ENCODE measurements at places on chromosomes 2 and 18.

DNA sequence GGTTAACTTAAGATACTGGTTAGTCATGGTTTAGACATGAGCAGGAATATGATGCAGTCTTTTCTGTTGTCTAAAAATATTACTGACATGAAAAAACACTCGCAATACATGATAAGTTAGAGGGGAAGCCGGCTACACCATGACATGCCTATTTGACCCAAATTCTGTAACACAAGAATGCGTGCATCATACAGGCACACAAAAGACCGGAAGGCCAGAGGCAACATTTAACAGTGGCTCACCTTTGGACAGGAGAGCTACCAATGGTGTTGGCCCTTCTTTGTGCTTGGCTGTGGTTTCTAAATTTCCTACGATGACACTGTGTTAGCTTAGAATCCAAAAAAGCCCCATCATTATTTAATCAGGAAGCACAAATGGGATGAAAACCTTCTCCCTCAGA is 4.1 kb downstream of the PARD6G start:
- no peak for DNase-seq

- no peak for DNase-seq
Observed at GRCh38 chr2:3467654-3468053, 51.7 kb downstream of the ADI1 start.

DNA sequence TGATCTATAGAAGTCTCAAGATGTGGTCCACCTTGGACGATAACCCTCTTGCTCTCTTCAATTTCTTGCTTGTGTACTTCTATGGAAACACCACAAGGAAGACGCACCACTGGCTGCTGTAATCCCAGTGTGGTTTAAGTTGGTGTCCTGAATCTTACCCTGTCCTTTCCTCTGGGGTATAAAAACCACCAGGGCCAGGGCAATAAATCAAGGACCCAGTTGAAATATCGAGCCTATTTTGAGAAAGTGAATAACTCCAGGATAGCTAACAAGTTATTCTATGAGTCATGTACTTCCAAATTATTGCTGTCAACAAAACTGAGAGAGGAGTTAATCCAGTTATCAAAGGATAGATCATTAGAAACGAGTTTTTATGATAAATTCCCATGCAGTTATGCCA is 137.0 kb downstream of the RND3 start:
- peak; percentile 41 for DNase-seq

GRCh38 chr18:72826736-72827135 is 41.1 kb downstream of the NETO1 start:
- no peak for DNase-seq

- DNase-seq: peak; percentile 98
Observed at GRCh38 chr2:216492597-216493333, 5.9 kb upstream of the RPL37A start.

GRCh38 chr2:9657083-9657482 is 26.3 kb upstream of the YWHAQ start:
- DNase-seq: no peak

GRCh38 chr2:19894134-19894792 is 7.5 kb downstream of the TTC32 start:
- DNase-seq: no peak

- no peak for DNase-seq
Observed at GRCh38 chr18:50937183-50937582, 30.7 kb upstream of the ELAC1 start.

DNA sequence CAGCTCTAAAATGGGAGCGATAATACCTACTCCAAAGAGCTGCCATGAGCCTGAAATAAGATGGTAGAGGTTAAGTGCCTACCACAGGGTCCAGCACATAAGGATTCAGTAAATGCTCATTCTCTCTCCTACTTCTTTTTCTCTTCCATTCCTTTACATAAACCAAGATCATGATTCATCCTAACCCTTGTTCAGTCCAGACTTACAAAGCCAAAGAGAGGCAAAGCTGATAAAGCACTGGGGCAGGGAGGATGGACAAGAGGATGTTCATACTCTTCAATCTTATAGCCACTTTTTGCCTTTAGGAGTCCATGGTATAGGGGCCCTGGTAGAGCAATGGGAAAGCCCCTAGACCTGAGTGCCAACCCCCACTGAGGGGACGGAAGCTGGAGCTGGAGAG is 75.6 kb upstream of the PKDCC start:
- DNase-seq: no peak

- no peak for DNase-seq
Observed at GRCh38 chr2:225073198-225073597, 30.9 kb upstream of the DOCK10 start.

GRCh38 chr2:241546771-241547498 is 11.6 kb upstream of the BOK start:
- peak; percentile 98 for DNase-seq

DNA sequence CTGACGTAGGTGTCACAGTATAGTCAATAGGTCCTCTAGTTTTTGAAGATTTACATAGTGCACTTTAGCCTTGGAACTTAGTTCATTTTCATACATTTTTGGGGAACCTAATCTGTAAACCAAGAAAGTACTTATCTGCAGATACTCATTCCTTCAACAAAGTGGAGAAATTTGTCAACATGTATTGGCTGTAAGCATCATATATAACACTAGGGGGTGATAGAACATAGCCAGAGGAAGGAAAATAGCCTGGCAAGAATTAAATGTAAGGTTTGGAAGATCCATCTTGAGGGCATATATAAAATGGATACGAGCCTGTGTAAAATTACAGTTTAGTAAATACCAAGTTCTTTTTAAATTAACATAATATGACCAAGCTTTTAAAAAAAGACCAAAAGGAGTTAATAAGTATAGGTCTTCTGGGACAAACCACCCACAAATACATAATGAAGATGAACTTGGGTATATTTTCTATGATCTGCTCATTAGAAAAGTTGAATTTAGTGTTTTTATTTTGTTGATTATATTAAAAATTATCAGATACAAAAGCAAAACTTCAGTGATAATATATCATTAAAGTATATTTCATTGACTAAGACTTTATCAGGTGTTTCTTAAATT is 18.2 kb downstream of the RPL37A start:
- DNase-seq: peak; percentile 49

DNA sequence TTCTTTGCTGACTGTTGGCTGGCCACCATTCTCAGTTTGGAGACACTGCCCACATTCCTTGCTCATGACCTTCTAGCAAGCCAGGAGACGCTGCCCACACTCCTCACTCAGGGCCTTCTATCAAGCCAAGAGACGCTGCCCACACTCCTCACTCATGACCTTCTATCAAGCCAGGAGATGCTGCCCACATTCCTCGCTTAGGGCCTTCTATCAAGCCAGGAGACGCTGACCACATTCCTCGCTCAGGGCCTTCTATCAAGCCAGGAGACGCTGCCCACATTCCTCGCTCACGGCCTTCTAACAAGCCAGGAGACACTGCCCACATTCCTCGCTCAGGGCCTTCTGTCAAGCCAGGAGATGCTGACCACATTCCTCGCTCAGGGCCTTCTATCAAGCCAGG is 131.3 kb upstream of the CBLN2 start:
- peak; percentile 0 for DNase-seq

DNA sequence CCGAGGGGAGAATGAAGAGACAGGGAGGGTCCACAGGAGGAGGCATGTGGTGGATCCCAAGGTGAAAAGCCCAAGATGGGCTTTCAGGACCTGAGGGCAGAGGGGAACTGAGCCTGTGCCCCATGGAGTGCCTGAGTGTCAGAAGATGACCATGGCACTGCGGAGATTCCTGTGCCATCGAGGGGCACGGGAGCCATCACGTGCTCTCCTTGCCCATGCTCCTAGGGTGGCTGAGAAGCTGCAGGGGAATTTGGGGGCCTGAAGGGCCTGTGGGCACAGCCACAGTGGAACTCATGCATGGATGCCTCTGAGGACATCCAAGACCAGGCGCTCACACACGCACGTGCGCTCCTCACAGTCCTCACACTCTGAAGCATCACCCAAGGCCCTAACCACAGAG is 56.1 kb upstream of the GLI2 start:
- DNase-seq: no peak

DNA sequence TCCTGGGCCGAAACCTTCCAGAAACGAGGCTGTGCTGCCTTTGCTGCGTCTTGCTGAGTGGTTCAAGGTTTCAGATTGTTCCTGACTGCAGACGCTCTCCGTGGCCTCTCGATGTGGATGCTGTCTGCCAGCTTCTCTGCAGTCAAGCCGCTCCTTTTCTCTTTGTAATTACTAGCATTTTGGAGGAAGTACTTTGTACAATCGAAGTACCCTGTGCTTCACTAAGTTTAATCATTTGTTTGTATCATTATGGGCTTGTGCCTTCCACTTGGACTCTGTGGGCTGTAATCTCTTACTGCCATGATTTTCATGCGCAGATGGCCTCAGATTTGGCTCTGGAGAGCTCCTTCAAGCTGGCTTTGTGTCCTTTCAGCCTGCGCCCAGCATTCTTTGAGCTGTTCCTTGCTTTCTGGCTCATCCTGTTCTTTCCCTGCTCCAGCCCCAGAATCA is 49.3 kb downstream of the TRAF3IP1 start:
- no peak for DNase-seq

DNA sequence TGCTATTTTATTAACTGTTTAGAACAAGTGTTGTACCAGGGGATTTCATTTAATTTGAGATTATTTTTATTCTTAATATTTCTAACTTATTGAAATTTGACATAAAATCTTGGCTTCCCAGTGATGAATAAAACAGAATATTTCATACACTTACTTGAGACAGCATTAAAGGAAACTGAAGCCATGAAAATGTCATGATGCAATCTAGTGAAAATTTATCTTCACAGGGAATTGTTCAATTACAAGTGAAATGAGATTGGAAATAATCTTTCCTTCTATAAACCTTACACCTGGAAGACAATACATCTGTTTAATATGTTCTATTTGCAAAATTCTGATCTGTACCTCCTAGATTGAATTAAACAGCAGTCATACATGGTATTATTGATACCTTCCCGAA is 511.0 kb upstream of the CDH7 start:
- DNase-seq: peak; percentile 1

DNA sequence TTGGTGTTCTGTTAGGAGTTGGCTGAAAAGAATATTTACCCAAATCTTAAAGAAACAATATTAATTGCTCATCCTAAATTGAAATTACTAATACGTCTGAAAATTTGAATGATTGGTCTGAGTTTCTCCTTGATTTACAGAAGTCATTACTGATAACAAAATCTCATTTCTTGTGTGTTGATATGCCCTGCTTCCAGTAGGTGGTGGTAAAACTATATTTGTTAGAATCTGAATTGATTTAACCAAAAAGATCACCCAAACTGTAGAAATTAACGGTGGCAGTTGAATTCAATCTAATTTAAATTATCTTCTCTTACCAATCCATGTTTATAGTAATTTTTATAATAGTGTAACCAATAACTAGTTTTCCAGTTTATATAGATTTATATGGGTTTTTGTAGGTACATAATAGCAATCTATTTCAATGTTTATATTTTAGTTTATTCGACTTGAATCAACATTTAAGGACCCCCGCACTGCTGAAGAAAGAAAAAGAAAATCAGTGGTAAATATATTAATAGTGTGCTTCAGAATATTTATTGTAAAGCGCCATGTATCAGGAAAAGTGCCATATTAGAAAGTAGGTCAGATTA is 38.3 kb downstream of the PAPOLG start:
- DNase-seq: peak; percentile 18

DNA sequence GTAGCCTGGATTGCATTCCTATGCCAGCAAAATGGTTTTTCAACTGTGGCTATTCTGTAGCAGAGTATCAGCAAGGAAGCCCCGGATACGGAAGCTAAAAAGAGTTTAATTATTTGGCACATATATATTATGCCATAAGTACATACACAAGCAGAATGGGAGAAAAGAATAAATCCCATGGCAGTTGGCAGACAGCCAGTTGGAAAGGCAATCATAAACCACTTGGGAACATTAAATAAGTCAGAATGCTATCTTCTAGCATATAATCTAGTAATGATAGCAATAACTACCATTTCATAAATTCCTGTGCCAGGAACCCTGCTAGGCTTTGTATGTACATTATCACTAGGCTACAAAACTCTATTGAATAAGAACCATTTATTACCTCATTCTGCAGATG is 26.0 kb downstream of the GALNT5 start:
- no peak for DNase-seq

- no peak for DNase-seq
Observed at GRCh38 chr2:29872870-29873269, 48.5 kb downstream of the ALK start.

DNA sequence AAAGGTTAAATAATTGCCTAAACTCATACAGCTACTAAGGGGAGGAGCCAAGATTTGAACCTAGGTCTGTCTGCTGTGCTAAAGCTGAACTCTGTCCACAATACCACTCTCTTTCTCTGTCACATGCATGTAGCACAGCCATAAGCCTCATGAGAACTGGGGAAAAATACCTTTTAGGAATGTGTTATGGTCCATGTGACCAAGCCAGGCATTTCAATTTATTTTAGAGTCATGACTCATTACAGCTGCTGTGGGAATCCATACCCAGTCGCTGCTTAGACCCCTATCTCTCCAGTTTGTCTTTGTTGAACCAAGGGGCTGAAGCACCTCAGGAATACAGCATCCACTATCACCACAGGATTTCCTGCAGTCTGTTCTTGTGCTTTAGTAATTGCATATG is 200.0 kb upstream of the SIX3 start:
- peak; percentile 9 for DNase-seq

GRCh38 chr2:43634604-43635306 is 2.3 kb upstream of the PLEKHH2 start:
- DNase-seq: peak; percentile 90

DNA sequence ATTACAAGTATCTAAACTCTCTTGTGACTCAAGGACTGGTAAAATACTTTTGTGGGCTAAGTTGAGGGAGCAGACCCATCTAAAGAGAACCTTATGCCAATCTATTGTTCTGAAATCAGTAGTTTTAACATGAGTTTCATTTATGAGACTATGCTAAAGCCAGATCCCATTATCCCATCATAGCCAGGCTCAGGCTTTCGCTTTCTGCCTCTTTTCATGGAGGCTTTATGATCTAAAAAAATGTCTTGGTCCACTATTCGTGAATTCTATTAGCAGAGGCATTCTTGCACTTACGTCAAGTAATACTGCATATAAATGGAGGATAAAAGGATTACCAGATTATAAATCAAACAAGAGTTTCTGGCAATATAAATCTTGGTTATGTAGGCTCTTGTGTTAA is 1636.9 kb upstream of the ACVR2A start:
- no peak for DNase-seq

DNA sequence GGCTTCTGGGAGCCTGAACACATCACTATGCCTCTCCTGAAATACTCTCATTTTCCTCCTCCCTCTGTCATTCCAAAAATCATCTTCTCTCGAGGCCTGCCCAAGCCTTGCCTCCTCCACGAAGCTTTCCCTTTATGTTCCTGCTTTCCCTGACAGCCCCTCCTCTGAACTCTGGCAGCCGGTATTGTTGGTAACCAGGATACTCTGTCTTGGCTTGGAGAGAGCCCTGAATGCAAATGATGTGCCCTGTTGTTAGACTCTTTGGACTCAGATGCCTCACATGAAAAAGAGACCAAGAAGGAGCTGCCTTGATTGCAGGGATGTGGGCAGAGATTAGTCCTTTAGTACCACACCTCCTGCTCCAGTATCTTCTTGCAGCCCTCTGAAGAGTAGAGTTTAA is 138.5 kb upstream of the DLX2 start:
- no peak for DNase-seq

- DNase-seq: peak; percentile 46
Observed at GRCh38 chr2:229344151-229344551, 73.1 kb upstream of the PID1 start.

All from fibroblast of skin of right biceps (primary cell).